Peyer's patch (tissue), 4 donors: ENCODE measurements at places on chromosomes 5 and 9. TPM values are rescaled to one million over a fixed set of nuclear protein-coding genes. Genes with fewer than 3 reads are reported as not detected.

DNA sequence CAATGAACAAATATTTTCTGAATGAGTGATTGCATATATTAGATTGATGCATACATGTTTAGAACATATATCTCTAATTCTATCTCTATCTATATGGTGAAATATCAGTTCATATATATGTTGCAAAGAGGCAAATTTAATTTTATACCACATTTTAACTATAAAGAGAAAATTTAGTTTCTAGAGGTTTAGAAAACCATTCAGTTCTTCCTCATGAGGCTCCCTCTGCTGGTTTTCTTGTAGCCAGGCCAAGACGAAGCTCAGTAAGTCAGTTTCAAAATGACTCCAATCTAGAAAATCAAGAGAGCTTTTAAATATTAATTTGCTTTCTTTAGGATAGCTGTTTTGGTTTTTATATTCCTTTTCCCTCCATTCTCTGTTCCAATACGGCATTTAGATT, 312.1 kb downstream of the TMEM232 start:
- no peak for DNase-seq

- no peak for DNase-seq
Observed at GRCh38 chr5:39531306-39531705, 106.5 kb upstream of the DAB2 start.

DNA sequence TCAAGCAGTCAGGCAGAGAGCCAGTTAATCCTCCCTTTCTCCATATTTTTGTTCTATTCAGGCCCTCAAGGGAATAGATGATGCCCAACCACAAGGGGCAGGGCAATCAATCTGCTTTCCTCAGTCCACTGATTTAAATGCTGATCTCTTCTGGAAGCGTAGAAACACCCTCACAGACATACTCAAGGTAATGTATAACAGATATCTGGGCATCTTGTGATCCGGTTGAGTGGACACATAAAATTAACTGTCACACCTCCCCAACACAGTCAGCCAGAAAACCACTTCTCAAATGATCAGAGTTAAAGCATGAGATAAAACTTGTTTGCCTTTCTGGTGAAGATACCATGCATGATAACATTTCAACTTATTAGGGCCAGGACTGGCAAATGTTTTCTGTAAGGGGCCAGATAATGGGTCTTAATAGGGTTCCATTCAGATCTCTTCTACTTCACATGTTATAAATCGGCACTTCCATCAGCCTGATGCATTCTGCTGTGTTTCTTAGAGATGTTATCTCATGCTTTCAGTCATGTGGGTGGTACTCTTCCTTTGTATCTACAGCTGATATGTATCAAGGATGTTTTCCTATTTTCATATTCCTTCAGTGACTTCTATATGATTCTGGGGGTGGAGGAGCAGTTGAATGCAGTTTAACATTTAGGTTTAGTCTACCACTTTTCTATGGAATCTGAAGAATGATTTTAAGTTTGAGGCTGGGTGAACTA, 58.9 kb upstream of the CNTLN start:
- DNase-seq = no peak

GRCh38 chr9:120890320-120891244, 13.6 kb upstream of the PHF19 start:
- DNase-seq = no peak

DNA sequence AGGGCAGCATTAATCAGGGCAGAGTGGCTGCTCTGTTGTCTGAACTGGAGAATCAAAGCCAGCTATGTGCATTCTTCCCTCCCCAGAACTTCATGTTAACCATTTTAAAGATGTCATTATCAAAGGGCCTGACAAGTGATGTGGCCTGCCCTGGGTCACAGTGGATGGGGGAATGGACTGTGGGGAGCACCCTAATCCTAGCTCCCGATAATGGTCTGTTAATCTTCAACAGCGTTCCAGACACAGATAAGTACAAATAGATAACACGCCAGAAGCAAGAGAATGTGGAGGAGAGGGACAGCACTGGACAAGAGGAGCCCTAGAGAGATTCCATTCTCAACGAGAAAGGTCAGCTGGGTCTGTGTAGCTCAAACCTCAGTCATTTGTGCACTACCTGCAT, 77.5 kb downstream of the DPYSL3 start:
- no peak for DNase-seq

- no peak for DNase-seq
Observed at GRCh38 chr5:132677191-132677590, 3.4 kb downstream of the IL4 start.

- DNase-seq = no peak
Observed at GRCh38 chr5:102295534-102296177, 428 bp downstream of the SLCO4C1 start.

- no peak for DNase-seq
Observed at GRCh38 chr5:72702881-72703434, 113.5 kb upstream of the TNPO1 start.

GRCh38 chr9:111003182-111003581, 35.1 kb downstream of the LPAR1 start:
- DNase-seq = no peak

- DNase-seq = no peak
Observed at GRCh38 chr5:106521701-106522100, 1149.0 kb downstream of the EFNA5 start.

DNA sequence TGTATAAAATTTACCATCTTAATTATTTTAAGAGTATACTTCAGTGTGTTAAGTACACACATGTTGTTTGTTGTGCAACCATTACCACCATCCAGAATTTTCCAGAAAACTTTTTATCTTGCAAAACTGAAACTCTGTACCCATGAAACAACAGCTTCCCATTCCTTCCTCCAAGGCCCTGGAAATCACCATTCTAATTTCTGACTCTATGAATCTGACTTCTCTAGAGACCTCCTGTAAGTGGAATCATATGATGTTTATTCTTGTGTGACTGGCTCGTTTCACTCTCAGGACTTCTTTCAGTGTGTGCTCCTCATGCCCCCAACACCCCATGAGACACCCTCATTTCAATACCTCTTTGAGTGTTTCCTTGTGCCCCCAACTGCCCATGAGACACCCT, 60.4 kb upstream of the COL15A1 start:
- DNase-seq = no peak

GRCh38 chr5:162202285-162202880, 134.8 kb downstream of the GABRG2 start:
- DNase-seq = no peak

- no peak for DNase-seq
Observed at GRCh38 chr5:120614531-120615180, 150.6 kb downstream of the PRR16 start.

GRCh38 chr5:157290156-157290980, 24.4 kb downstream of the CYFIP2 start:
- no peak for DNase-seq

DNA sequence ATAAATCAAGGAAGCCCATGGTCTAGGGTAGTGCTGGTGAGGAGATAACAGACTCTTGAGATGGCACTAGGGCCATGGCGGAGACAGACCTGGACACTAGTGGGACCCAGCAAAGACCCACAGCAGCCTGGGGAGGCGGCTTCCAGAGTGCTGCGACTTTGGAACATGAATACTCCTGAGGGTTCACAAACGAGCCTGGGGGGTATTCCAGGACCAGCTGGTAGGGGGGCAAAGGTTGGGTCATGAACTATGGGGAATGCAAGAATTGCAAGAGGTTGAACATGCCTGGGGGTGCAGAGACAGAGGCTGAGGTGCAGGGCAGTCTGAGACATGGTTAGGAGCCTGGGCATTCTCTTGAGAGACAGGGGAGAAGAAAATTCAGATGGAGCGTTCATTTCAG, 43.8 kb upstream of the SPTLC1 start:
- no peak for DNase-seq

Gene IL6ST
- total RNA-seq = 94.0 TPM

Gene SGCD
- 0.83 TPM for total RNA-seq

Gene GFM2
- 21.4 TPM for total RNA-seq

Gene C5orf58
- total RNA-seq = not detected

Gene CTXN3
- not detected for total RNA-seq

Gene TAF1L
- total RNA-seq = 0.19 TPM

Gene S1PR3
- 5.0 TPM for total RNA-seq

Gene WDR38
- total RNA-seq = not detected
